HuH-7.5 (cell line): ENCODE measurements at places on chromosomes 7 and 10.

DNA sequence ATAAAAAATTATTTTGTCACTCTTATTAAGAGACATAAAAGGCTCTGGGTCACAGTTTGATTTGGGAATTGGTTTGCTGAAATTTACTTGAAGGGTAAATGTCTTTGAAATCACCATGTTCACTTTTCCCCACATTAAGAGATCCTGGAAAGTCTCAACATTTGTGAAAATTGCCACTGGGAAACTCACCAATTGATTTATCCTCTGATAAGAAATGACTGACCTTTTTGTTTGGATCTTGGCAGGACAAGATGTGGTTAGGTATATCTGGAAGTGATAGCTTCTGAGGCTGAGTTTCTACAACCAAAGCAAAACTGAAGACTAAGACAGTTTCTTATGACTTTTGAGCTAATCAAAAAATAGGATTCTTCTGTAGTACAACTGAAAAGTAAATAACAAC lies 107.1 kb upstream of the TMEM106B start:
- no peak for DNase-seq

DNA sequence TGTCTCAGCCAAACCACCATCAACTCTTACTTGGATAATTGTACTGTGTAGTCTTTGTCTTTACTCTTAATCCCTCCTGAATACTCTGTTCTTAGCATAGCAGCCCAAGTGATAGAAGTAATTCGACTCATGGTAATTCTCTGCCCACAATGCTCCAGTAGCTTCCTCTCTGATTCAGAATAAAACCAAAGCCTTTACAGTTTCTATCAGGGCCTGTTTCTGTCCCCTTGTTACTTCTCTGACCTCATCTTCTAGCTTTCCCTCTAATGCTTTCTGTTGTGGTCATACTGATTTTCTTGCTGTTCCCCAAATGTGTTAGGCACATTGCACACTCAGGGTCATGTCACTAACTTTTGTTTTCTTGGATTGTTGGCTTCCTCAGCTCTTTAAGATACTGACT lies 8.0 kb downstream of the ZNF518A start:
- no peak for DNase-seq

GRCh38 chr10:91707236-91707635 lies 74.4 kb upstream of the PPP1R3C start:
- no peak for DNase-seq

GRCh38 chr7:89311886-89312285 lies 516.3 kb upstream of the TEX47 start:
- no peak for DNase-seq

GRCh38 chr10:111973306-111973705 lies 210.3 kb downstream of the GPAM start:
- no peak for DNase-seq

GRCh38 chr10:15106352-15107013 lies 9.3 kb downstream of the RPP38 start:
- peak; percentile 41 for DNase-seq

DNA sequence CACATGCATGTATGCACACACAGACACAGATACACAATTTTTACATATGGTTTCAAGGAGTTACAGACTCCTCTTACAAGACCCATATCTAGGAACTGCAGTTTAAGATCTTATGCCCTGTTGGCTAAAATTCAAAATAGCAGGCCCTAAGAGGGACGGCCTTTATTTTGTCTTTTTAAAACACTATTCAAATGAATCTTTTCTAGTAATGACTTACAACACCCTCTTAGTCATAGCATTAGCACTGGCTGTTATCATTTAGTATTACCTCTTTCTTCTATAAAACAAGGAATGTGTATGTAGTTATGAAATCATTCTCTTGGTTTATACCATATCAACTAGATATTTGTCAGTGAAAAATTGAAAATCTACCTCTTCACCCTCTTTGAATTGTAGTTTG lies 15.3 kb downstream of the PAPSS2 start:
- no peak for DNase-seq

DNA sequence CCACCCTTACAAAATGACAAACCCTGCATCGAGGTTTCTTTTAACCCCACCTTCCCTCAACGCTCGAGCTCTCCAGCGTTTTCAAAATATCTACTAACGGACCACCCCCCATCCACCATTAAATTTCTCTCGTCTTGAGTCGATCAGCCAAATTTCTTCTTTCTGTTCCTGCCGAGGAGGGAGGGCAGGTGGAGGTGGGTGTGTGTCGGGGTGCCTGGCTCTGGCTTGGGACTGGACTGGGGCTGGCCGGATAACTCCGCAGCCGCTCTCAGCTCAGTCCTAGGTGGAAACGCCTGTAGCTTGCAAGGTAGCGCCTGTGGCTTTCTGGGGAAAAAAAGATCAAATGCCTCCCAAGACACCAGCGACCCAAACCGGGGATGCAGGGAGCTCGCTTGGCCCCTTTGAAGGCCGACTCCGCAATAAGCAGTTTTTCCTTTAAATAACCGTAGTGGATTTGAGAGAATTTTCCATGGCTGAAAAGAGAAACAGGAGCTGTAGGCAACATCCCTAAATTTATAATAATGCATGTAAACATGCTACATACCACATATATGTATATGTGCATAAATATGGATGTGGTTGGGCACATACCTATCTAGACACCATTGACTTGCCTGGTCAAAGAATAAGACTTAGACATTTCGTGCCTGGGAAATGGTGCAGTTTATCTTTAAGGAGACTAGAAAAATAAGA lies 1.9 kb upstream of the TMEM178B start:
- no peak for DNase-seq

- DNase-seq = no peak
Measured at GRCh38 chr7:120961638-120962173, 11.1 kb downstream of the ING3 start.

DNA sequence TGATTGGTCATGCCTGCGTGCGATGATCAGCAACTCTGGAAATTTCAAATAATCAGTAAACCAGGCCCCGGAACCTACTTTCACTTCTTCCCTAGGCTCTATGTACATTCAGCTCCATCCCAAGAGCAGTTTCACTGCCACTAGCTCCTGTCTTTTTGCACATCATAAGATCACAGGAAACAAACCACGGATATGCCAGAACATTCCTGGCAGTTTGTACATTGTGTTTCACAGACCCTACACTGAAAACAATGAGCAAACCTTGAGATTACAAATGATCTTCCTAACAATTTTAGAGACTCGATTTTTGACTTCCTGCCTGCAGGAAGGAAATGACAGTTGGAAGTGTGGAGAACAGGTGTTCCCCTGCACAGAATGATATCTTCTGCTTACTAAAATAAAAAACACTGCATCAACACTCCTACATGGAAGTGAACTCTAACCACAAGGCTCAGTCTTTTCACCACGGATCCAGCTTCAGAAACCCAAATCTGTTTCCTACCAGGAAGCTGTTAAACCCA lies 7.6 kb upstream of the TMEM236 start:
- DNase-seq = no peak

- DNase-seq = no peak
Measured at GRCh38 chr7:99955247-99955646, 20.6 kb downstream of the AZGP1 start.

DNA sequence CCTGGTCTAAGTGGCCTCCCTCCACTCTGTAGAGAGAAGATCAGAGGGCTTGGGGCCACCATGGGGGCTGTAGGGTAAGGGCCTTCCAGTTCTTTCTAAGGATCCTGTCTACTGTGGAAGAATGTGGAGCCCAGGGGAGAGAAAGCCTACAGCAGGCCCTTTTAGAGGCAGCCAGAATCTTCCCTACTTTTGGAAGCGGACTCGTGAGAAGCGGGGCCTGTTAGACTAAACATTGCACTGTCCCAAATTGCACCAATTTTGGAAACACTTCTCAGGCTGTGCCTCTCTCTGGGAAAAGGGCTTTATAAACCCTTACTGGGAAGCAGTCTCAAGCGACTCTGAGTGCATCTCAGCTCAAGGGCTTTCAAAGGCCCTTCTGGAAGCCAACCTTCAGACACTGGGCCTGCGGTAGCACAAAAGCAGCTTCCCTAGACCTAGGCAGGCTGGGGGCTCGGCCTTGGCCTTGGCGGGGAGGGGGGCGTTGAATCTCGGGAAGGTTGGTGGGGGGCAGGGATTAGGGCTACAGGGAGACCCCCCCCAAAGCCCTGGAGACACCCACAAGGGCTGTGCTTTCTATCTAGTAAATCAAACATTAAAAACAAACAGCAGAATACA lies 298.1 kb downstream of the GFRA1 start:
- DNase-seq = no peak

DNA sequence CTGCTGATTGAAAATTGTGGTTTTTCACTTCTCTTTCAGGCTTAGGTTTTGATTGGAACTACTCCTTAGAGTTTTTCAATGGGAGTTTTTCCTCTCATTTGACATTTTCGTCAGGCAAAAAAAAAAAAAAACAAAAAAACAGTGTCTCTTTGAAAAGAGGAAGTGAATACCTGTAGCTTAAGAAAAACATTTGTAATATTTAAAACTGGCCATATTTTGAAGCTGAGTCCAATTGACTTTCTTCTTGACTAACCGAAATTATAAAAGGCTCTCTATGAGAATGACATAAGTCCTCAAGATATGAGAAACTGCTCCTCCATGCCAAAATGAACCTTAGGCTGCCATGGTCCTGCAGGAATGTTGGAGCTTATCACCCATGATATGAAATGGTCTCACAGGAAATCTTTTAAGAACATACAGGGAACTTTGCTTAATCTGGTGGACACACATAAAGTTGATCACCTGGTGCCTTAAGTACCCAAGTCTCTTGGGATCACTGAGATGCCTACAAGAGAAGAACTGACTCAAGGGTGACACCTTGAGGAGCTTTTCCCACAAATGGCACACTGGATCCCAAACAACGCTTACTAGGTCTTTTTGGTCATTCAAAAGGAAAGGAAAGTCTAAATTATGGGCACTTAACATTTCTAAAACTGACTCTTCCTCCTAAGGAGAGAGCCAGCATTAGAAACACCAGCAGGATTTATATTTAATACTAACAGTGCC lies 263.4 kb downstream of the CDC14C start:
- no peak for DNase-seq

GRCh38 chr10:119416855-119417254 lies 125.7 kb downstream of the RGS10 start:
- DNase-seq = peak; percentile 92

DNA sequence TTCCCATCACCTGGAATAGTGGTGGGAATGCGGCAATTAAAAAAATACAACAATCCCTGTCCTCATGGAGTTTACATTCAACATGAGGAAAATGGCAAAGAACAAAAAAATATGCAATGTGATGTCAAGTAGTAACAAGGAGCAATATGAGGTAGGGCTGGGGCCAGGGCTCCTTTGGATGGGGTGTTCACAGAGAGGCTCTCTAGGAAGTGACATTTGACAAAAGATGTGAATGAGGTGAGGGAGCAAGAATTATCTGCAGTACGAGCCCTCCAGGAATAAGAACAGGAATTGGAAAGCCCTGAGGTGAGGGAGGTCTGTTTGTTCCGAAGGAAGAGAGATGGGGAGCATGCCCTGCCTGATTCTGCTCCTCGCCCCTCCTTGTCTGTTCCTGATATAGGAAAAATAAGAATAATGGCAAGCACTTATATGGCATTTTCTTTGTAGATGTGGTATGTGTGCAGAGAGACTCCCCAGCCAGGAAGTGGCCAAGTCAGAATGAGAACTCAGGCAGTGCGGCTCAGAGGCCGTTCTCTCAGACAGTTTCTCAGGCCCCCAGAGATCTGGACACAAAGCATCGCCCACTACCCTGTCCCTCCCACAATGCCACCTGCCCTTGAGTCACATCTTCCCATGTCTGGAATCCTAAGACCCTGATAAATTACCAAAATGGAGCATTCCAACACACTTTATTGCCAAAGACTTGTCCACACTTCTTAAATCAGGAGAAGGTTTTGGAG lies 105.6 kb downstream of the APBB1IP start:
- DNase-seq = no peak

DNA sequence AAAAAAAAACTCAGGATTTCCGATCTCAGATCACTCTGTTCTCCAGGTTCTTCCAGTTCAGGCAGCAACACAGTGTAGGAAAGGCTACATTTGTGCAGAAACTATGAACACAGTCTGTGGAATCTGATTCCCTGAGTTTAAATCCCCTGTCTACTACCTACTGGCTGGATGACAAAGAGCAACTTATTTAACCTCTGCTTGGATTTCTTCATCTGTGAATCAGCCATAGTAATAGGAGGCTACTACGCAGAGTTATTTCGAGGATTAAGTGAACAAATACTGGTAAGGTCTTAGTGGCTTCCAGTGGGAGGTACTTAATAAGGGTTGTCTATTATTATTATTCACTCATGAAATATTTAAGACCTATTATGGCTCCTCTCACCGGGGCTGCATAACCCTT lies 44.3 kb upstream of the PDCD4 start:
- DNase-seq = no peak

- no peak for DNase-seq
Measured at GRCh38 chr7:8637322-8637721, 203.9 kb downstream of the NXPH1 start.

DNA sequence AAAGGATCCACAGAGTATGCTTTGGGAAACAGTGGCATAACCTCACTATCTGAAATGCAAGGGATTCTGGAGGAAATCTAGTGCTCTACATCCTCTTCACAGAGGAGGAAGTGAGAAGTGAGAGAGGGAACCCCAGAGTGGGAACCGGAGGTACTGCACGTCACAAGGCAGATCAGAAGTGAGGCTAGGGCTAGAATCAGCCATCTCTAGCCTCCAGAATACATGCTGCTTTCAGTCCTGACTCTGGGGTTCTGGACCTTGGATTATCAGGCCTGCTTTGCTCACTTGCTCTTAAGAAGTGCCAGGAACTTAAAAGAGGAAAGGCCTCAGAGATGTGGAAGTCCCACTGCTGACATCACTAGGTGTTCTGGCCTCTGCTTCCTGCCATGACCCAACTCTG lies 25.7 kb downstream of the ZNF503 start:
- no peak for DNase-seq
